ENCODE measurements at places on chromosomes 7 and 10. TPM values are rescaled to one million over a fixed set of nuclear protein-coding genes. Genes with fewer than 3 reads are reported as not detected.

Gene HHEX
- 50.5 TPM for total RNA-seq

Gene PON3
- 0.20 TPM for total RNA-seq

Gene TEX47
- total RNA-seq: not detected

DNA sequence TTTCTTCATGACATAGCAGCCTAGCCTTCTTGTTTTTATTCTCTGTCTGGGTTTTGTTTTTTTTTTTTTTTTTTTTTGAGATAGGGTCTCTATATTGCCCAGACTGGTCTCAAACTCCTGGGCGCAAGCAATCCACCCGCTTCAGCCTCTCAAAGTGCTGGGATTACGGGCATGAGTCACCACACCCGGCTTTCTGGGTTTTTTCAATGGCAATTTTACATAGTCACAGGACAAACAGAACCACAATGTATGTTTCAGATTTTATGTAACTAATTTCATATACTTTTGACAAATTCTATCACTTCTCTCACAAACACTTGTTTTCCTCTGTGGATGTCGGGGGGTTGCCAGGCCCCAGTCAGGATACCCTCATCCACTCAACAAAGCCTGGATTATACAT, 16.5 kb downstream of the DOCK4 start:
- no peak for DNase-seq

DNA sequence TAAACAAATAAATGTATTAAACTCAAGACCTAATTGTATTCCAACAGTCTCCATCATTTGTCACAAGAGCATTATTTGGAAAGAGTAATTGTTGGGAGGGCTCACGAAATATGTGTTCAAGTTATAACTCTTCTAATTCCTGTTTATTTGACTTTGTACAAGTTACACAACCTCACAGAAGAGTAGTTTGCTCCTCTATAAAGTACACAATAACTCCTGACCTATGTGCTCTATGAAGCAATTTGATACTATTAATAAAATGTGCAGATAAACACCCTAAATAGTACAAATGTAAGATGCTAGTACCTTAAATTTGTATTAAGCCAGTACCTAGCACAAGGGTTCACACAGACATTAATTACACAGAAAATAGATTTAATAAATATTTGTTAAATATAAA, 285.8 kb downstream of the LRRTM3 start:
- no peak for DNase-seq

- DNase-seq: no peak
Observed at GRCh38 chr10:103192089-103192450, 1.0 kb downstream of the NT5C2 start.

DNA sequence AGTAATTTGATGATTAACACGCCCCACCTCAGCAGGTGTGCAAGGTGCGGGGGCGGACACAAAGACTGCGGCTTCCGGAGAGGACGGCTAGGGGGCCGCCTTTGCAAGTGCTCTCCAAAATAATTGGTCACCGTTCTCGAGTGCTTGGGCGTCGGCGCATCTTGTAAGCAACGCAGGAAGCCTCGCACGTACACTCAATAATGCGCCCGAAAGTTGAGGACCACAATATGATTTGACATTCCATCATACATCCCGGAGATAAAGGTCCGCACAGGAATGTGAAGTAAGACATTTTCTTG, 114.7 kb downstream of the EBF3 start:
- no peak for DNase-seq
